IPS DF 19.7 (cell line): ENCODE measurements at places on chromosomes 3 and 15.

DNA sequence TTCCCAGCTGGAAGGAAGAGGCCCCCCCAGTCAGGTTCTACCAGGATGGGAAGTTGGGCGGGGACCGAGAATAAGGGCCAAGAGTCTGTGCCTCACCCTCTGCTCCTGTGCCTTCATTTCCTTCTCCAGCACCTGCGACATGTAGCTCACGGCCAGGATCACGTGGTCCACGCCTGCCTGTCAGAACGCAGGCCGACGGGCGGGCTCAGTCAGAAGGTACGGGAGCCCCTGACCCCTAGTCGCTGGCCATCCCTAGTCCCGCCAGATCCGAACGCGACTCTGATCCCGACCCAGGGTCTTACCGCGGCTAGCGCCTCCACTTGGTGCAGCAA, 489 bp downstream of the GMPPB start:
- DNase-seq: no peak

DNA sequence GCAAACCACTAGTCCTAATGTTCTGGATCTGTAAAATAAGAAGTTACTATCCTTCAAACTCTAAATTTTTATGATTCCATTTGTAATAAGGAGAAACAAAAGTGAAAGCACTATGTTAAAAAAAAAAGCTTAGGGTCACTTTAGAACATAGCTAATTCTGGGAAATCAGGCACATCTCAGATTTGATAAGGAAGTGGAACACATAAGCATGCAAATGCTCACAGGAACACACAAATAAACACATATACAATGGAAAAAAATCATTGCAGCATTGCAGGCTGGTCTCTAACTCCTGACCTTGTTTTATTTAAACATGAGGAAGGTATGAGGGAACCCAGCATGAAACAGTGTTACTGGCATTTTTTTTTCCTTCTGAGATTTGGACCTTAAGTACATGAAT, 63.2 kb upstream of the TNFSF10 start:
- DNase-seq: no peak

DNA sequence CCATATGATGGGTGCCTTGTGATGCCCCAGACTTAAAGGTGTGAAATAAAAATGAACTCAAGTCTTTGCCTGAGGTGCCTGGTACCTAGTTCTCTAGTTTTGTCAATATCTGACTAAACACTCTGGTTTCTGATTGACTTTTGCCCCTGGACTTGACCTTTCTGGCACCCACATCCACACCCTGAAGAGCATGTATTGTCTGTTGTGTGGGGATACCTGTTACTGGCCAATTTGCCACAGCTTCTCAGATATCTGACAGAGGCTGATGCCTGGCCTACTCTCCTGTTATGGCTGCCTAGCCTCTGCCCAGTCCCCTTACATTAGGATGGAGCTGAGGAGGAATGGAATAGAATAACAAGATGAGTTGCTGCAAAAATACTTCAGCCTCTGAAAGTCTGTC, 3.6 kb downstream of the ZBTB38 start:
- DNase-seq: no peak

DNA sequence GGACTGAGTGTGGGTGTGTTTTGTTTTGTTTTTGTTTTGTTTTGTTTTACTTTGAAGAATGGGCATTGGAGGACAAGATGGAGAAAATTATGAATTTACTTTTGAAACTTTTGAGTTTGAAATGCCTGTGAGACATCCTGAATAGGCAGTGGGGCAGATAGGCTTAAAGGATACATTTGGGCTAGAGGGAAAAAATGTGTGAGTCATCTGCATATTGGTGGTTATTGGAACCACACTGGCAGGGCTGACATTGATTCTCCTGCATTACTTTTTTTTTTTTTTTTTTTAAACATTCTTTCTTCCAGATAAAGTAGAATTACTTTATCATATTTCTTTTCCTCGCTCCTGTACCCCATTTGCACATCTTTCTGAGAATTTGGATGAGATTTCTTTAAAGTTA, 56.1 kb downstream of the CALML4 start:
- no peak for DNase-seq

GRCh38 chr3:181317508-181317907, 328.0 kb upstream of the DNAJC19 start:
- DNase-seq: no peak

DNA sequence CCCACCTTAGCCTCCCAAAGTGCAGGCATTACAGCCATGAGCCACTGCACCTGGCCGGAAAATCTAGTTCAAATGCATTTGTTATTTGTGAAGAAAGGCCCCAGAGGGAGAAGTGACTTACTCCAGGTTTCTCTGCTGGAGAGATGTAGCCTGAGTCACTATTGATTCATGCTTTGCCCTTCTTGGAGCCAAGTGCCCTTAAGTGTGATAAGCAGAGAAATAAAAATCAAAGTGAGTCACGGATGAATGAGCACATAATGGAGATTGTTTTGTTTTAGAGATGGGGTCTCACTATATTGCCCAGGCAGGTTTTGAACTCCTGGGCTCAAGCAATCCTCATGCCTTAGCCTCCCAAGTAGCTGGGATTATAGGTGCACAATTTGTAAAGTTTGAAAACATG, 33.1 kb downstream of the CDC25A start:
- DNase-seq: no peak

- no peak for DNase-seq
Observed at GRCh38 chr3:173401369-173401768, 3.8 kb downstream of the NLGN1 start.

DNA sequence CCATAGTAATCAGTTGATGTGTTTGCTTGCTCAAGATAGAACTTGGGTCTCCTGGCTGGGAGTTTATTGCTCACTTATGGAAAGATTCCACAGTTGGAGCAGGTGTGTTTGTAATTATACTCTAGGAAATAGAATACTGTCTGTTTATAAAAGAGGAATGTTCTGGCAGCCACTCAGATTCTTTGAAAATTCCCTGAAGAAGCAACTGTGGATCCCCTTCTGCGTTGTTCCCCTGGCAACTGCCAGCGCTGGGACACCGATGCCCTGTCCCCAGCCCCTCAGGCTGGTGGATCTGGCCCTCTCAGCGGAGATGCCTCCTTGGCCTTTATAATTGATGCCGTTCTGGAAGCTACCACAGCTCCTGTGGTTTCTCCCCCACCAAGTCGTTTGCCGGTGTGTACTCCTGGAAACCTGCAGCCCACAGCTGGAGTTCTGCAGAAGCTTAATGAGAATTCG, 225.9 kb downstream of the ITPR1 start:
- no peak for DNase-seq

GRCh38 chr15:90000186-90001001, 730 bp upstream of the ZNF710 start:
- DNase-seq: no peak

- DNase-seq: no peak
Observed at GRCh38 chr3:41521010-41521655, 321.8 kb downstream of the CTNNB1 start.

GRCh38 chr3:142723968-142724681, at the start of gene TRPC1:
Gene TRPC1, plus strand, starts transcription at chr3:142724034. Its CDS starts 526 bp downstream, at chr3:142724560.
- peak; percentile 52 for DNase-seq

- no peak for DNase-seq
Observed at GRCh38 chr3:23052208-23052607, 150.9 kb upstream of the UBE2E2 start.

- DNase-seq: no peak
Observed at GRCh38 chr3:57892423-57892822, 115.8 kb upstream of the FLNB start.

DNA sequence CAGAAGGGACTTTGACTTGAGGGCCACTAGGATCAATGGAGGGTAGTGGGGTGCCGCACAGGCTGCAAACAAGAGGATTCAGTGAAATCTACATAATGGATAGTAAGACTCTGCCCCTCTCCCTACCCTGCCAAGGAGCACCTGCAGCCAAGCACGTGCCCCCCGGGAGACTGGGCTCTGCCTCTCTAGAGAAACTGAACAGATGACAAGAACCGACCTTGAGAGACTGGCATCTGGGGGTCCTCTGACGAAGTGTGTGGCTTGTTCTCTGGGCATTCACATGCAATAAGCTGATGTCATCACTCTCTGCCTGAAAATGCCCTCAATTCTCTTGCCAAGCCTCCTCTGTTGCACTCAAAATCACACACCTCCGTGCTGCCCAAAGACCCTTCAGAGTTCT, 132.3 kb downstream of the FAM43A start:
- no peak for DNase-seq

- no peak for DNase-seq
Observed at GRCh38 chr15:71551566-71551965, 258.8 kb upstream of the NR2E3 start.

GRCh38 chr3:72487946-72488737, 360.1 kb downstream of the SHQ1 start:
- DNase-seq: no peak

- DNase-seq: no peak
Observed at GRCh38 chr3:20125897-20126296, 60.1 kb downstream of the SGO1 start.

- no peak for DNase-seq
Observed at GRCh38 chr15:60392601-60392985, 5.2 kb downstream of the ANXA2 start.

- DNase-seq: no peak
Observed at GRCh38 chr3:126398423-126399350, 4.0 kb downstream of the CFAP100 start.

DNA sequence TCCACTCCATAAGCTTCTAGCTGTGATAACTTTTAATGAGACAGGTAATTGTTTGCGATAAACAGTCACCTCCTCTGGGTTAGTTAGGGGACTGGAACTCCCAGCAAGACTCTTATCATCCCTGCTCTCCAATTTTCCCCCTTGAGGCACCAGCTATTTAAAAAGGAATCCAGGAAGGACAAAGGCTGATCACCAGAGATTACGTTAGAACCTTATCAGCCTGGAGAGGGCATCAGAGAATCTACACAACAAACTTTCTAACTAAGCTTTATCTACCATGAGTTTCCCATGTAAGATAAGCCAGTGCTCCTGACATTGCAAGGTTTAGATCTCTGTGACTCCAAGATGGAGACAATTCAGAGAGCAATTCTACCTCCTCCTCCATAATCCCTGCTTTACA, 31.3 kb downstream of the GPR176 start:
- DNase-seq: no peak

DNA sequence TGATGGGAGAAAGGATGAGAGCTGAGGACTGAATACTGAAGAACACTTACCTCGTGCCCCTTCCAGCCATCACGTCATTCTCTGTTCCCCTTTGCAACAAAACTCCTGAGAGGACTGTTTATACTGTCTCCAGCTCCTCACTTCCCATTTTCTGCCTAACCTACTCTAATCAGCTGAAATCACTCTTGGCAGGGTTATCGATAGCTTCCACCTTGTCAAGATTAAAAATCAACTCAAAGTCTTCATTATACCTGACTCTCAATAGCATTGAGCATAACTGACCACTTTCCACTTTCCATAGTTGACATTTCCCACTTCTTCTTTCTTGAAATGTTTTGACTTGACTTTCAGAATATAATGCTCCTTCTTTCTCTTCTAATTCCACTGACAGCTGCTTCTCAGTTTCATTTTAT, 4.3 kb downstream of the BTBD1 start:
- DNase-seq: no peak

GRCh38 chr3:173923204-173923603, 525.7 kb downstream of the NLGN1 start:
- no peak for DNase-seq

DNA sequence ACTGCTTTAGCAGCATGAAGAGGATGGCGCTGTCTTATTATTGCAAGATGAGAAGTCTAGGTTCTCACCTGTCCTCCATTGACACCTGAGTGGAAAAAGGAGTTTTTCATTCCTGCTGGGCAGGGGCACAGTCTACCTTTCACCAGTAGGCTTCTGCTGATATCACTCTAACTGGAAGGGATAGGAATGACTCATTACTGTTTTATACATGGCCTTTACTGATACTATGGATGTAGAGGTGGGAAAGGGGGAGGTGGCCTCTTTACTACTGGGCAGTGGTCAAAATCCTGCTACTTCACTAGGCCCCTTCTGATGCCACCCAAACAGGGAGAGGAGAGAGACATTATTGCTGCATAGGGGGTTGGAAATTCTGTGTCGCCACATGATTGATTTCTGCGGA, 97.8 kb downstream of the BBX start:
- DNase-seq: no peak

GRCh38 chr15:88190232-88190631, 66.3 kb downstream of the NTRK3 start:
- no peak for DNase-seq

DNA sequence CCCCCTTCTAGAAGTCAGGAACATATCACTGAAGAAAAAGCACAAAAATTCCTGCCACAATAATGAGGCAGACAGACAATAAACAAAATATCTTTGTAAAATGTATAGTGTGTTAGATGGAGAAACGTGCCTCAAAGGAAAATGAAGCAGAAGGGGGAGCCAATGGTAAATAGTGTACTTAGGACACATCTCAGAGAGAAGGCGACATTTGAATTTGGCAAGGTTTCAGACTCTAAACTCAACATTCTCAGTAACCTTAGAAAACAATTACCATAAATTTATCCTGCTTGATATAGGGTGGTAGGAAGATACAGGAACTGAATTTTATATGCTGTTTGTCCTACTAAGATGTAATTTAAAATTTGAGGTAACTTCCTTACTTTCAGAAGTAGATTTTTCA, 52.6 kb upstream of the PTX3 start:
- DNase-seq: no peak

GRCh38 chr15:81825136-81825535, 220.7 kb downstream of the MEX3B start:
- no peak for DNase-seq

DNA sequence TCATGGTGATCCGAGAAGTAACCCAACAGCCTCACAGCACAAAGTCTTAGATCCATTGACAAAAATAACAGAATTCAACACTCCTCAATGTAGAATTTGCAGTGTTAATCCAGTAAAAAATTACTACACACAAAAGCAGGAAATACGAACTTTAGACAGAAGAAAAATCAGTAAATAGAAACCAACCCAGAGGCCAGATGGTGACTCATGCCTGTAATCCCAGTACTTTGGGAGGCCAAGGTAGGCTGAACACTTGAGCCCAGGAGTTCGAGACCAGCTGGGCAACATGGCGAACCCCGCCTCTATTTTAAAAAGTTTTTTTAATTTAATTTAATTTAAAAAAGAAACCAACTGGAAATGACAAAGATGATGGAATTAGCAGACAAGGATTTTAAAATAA, 36.1 kb downstream of the SELENOT start:
- DNase-seq: no peak

- DNase-seq: no peak
Observed at GRCh38 chr3:101074518-101074917, 81.3 kb upstream of the ABI3BP start.

GRCh38 chr3:177795859-177796258, 598.6 kb upstream of the TBL1XR1 start:
- DNase-seq: no peak

- DNase-seq: no peak
Observed at GRCh38 chr3:57646723-57647122, 46.2 kb downstream of the DENND6A start.

GRCh38 chr3:33544126-33544525, 103.9 kb upstream of the UBP1 start:
- DNase-seq: no peak

GRCh38 chr15:68054628-68055223, 611 bp downstream of the PIAS1 start:
- no peak for DNase-seq

- no peak for DNase-seq
Observed at GRCh38 chr15:73014904-73015303, 37.4 kb upstream of the NEO1 start.
